A549 (cell line): ENCODE measurements at places on chromosomes 1 and 21.
A peak's percentile ranks its signal among the peaks of the same experiment; 100 is the strongest.

- no peak for DNase-seq
Observed at GRCh38 chr1:208728815-208729214, 484.6 kb upstream of the PLXNA2 start.

- no peak for DNase-seq
Observed at GRCh38 chr21:32698971-32699693, 28.7 kb downstream of the SYNJ1 start.

DNA sequence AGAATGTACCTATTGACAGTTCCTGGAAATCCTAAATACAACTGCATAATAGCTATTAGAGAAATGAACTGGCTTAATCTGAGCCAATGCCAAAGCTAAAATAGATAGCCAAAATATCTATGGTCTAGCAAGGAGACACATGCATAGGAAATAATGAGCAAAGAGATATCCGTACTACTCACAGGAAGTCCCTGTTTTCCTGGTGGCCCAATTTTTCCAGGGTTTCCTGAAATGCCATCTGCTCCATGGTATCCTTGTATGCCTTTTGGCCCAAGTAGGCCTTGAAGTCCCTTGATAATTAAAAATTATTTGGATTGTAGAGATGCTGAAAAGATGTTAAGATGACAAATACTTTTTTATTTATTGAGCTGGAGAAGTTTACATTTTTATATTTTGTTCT is 108.4 kb upstream of the ZNHIT6 start:
- DNase-seq, result no peak

DNA sequence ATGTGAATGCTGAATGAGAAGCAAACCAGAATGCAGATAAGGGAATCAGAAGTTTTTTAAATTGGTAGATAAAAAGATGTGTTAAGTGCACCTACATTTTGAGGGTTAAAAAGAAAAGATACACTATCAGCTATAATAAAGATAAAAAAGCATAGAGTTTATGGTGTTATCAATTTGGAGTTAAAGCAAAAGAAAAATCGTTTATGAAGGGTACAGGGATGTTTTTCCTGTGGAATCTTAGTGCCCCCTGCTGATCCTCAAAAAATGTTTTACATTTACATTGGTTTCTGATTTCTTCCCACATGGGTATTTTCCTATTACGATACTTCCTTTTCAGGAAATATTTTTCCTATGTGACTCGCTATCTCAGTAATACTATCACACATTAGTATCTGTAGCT is 293.5 kb downstream of the MRPL39 start:
- DNase-seq, result no peak

GRCh38 chr1:203065191-203065590 is 20.6 kb downstream of the MYOG start:
- no peak for DNase-seq

GRCh38 chr1:206663832-206664652 is 20.7 kb upstream of the MAPKAPK2 start:
- DNase-seq, result peak; percentile 65

- no peak for DNase-seq
Observed at GRCh38 chr1:236214761-236215160, 67.0 kb downstream of the ERO1B start.

DNA sequence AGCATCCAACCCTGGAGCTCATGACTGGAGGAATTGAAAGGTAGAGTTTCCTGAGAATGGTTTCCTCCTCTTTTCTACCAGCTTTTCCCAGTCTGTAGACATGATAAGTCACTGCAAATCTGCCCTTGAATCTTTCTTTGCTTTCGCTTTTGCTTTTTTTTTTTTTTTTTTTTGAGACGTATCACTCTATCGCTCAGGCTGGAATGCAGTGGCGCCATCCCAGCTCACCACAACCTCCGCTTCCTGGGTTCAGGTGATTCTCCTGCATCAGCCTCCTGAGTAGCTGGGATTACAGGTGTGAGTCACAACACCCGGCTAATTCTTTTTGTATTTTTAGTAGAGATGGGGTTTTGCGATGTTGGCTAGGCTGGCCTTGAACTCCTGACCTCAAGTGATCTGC is 1.7 kb upstream of the LCA5L start:
- DNase-seq, result no peak

GRCh38 chr1:52552236-52552504 is 722 bp downstream of the TUT4 start:
- peak; percentile 53 for DNase-seq

GRCh38 chr1:162283657-162284056 is 93.0 kb downstream of the SPATA46 start:
- no peak for DNase-seq

GRCh38 chr1:234089396-234089795 is 184.9 kb downstream of the SLC35F3 start:
- no peak for DNase-seq

DNA sequence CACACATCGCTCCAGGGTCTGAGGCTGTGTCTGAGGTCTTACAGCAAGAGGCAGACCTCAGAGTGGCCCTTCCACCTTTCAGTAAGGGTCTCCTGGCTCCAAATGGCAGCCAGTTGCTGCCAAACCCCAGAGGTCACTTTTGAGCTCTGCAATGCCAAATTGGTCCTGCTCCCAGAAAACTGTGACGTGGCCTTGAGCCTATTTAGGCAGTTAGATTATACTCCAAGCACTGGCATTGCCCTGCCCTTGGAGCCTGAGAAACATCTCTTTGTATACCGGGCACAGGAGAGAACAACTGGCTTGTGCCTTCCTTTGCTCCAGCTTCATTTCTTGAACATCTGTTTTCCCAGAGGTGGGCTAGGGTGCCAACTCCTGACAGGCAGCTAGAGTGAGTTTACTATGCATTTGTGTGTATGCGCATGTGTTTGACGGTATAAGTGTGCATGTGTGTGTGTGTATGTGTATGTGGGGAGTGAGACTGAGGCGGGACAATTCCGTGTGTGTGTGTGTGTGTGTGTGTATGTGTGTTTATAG is 134.5 kb downstream of the IER5 start:
- no peak for DNase-seq

DNA sequence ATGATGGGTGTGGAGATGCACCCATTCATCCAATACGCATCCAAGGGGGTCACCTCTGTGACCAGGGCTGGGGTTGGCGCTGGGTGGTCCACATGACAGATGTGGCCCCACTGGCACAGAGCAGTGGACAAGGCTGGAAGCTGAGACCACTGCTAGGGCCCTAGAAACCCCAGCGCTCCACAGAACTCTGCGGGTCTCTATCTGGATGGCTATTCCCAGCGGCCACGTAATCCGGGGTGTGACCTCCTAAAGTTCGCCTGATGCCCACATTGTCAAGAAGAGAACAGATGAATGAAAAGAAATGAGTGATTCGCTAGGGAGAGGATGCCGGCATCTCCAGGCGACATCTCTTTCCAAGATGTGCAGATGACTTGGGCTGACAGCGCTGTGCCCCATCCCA is 55.2 kb downstream of the PRDM15 start:
- no peak for DNase-seq

DNA sequence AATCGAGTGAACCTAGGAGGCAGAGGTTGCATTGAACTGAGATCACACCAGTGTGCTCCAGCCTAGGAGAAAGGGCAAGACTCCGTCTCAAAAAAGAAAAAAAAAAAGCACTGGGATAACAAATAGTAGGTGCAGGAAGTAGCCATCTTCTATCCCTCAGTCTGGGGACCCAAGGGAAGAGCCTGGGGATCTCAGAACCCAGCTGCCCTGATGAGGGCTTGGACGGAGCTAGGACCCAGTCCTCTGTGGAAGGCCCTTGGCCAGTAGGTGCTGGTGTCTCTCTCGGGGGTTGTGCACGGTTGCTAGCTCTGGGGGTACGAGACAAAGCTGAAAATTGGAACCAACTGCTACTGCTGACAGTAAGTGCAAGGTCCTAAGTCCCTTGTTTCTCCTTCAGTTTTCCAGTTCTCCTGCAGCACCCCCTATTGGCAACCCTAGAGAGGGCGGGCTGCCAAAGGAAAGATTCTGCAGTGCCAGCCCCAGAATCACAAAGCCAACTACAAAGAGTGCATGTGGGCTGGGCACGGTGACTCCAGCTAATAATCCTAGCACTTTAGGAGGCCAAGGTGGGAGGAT is 57.6 kb upstream of the KIF1B start:
- peak; percentile 45 for DNase-seq

DNA sequence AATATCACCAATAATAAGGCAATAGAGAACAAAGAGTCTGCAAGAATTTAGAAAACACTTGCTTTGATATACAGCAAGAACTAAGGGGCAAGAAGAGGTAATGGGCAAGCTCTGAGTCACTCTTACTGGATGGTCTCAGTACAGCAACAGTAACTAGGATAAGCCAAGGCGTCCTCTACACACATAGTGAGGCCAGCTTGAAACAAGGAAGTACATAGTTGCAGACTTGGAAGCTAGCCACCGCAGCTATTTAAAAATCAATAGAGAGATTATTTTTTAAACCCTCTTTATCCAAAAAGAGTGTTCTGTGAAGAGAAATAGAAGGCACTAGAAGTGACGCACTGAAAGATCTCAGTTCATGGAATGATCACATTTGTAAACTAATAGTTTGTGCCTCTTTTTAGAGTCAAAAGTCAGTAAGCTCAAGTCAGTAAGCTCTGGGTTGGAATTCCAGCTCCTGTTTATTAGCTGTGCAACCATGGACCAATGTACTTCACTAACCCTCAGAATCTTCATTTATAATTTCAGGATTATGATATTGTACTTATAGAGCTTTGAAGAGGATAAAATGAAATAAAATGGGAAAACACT is 118.6 kb downstream of the AKT3 start:
- no peak for DNase-seq

DNA sequence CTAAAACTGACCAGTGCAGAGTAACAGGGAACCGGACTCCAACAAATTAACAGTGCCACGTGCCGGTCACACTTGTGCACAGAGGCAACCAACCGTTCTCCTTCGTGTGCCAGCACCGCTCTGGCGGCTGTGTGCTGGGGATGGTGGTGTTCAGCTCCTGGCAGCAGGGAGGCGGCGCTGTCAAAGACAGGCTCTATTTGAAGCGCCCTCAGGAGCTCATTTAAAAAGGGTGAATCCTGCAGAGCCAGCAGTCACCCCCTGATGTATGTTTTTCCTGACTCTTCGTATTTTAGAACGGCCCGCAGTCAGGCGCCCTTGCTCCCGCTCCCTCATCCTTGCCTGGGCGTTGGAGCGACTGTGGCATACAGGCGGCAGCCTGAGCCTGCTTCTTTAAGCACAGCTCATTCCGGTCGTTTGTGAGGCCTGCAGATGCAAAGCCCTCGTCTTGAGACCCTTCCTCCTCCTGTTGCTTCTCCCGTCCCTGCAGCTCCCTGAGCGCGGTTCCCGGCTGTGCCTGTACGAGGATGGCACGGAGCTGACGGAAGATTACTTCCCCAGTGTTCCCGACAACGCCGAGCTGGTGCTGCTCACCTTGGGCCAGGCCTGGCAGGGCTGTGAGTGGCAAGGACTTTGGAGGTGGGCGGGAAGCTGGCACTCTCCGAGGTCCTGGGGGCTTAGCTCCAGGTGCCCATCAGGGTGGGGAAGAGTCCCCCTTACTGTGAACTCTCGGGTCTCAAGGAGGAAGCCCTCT is 1.1 kb downstream of the DFFB start:
- no peak for DNase-seq

- DNase-seq, result no peak
Observed at GRCh38 chr21:39319251-39319756, 5.9 kb upstream of the BRWD1 start.

DNA sequence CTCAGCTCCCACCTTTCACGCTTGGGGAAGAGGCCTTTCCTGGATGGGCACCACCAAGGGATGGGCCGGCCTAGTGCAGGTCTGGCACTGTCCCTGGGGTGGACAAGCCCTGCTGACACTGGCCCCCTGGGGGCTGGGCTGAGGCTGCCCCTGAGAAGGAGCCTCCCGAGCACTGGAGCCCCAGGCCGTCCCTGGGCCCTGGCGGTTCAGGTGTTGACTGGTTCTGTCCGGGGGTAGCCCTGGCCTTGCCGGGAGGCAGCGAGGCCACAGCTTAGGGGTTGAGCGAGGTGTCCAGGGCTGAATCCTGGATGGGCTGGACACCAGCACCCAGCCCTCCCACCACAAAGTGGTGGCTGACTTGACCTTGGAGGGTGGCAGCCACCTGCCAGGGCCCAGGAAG is 49.7 kb upstream of the ACTRT2 start:
- no peak for DNase-seq

- no peak for DNase-seq
Observed at GRCh38 chr1:2933431-2934155, 87.7 kb upstream of the ACTRT2 start.

GRCh38 chr1:160222546-160222945 is 17.4 kb downstream of the PEA15 start:
- no peak for DNase-seq

DNA sequence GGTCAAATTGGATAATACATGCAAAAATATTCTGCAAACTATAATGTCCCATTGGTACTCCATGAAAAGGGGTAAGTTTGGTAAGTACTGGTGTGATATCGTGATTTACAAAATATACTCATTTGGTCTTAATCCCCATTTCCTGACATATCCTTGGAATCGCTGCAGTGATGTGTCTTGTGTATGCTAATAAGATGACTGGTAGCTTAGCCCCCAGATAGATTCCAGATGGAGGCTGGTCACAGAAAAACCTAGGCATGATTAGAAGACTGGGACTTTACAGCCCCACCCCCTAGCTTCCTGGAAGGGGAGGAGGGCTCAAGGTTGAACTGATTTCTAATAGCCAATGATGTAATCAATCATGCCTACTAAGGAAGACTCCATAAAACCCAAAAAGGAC is 3.0 kb downstream of the VAMP4 start:
- no peak for DNase-seq

DNA sequence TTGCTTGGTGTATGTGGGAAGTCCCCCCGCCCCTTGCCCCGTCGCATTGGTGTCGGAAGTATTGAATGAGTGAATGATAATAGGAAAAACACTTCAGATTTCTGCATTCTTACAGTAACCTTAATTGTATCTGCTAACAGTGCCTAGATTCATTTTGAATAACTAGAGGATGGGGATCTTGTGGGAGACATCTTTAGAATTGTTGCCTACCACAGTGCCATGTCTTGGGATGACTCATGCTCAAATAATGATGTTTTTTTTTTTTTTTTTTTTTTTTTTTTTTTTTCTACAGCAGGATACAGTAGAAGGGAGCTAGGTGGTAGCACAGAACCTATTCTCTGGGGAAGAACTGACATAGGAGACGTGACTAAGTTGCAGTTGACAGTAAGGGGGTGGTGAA is 237.9 kb downstream of the USP25 start:
- no peak for DNase-seq

DNA sequence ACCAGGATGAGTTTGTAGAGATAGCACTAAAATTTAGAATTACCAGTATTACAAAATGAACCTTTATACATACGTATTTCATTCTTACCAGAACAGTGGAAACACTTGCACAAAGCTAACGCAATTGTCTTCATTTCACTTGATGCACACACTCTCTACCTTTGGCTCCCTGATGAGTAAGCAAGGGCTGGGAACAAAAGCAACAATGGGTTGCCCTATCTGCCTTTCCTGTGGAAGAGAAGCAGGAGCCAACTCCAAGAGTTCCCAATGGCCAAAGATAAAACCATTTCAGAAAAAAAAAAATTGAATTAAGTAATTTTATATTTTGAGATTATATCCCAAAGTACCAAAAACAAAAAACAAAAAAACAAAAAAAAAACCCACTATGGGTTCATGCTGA is 344.1 kb upstream of the GREM2 start:
- DNase-seq, result no peak
